Frontal cortex (tissue), 4 donors: ENCODE measurements at places on chromosomes 6 and 20. TPM values are rescaled to one million over a fixed set of nuclear protein-coding genes. Genes with fewer than 3 reads are reported as not detected.
A peak's percentile ranks its signal among the peaks of the same experiment; 100 is the strongest.

The CDK19 gene
- total RNA-seq, result 62.4 TPM

The PSORS1C2 gene
- not detected for total RNA-seq

The PPP1R14C gene
- total RNA-seq, result 59.1 TPM

DNA sequence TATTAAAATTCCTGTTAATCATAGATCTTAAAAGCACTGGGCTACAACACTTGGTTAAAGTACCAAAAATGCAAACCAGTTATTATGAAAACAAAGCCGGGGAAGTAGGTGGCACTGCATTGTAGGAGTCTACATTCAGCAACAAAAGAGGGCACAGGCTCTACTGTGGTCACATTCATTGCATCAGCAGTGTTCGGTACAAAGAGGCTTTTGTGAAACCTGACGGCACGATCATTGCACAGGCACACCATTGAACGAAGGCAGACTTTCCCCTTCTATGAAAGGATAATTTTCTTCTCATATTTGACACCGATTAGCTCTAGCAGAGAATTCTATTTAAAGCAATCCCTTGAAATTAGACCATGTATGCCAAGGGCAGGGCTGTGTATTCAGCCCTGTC lies 44.6 kb upstream of the AGPAT4 start:
- DNase-seq, result peak; percentile 42

DNA sequence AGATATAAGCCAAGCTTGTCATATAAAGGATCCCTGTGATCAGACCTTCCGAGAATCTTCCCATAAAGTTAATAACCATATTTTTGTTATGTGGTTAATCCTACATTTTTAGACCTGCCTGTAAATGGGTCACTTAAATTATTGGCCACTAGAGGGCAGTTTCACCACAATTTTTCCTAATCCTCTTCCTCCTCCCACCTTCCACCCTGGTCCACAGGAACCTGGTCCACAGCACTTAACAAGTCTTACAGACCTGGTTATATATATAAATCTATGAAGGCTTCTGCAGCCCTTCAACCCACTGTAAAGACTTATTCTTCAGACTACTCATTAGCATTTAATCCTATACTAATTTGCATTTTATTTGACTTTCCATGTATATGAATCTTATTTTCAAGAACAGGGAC lies 28.3 kb downstream of the MRS2 start:
- DNase-seq, result no peak
